GF-D8 (cell line): ENCODE measurements at places on chromosomes 3 and 15.

DNA sequence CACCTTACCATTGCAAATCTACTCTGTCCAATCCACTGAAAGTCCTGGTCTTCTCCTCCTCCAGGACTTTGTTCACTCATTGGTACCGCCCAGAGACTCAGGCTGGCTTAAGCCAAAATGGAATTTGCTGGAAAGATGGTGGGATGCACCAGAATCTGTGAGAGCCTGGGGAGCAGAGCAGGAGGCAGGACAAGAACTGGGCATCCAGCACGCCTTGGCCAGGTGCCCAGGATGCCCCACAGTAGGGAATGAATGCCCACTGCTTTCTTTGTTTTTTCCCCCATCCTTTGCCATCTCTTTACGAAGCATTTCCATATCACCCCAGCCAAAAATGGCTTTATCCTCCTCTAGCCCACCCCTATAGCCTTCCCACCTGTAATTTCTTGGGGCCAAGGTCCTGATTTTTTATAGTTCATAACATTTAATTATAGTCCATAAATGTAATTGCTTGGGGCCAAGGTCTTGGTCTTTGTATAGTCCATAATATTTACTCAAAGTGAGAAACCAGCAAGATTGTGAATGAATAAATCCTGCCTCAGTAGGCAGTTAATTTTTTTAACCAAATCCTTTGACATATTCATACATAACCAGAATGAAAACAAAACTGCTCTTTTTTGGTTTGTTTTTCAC is 23.3 kb upstream of the IREB2 start:
- no peak for DNase-seq

- DNase-seq = no peak
These were observed 94.3 kb downstream of the MITF start for GRCh38 chr3:69833591-69833990.

GRCh38 chr3:26525013-26525412 is 97.6 kb upstream of the LRRC3B start:
- DNase-seq = no peak

GRCh38 chr3:60953351-60953750 is 297.9 kb downstream of the FHIT start:
- no peak for DNase-seq

- DNase-seq = no peak
These were observed 1034.7 kb downstream of the FHIT start for GRCh38 chr3:60216462-60217075.

GRCh38 chr3:75176937-75177336 is 487.2 kb upstream of the FRG2C start:
- no peak for DNase-seq

DNA sequence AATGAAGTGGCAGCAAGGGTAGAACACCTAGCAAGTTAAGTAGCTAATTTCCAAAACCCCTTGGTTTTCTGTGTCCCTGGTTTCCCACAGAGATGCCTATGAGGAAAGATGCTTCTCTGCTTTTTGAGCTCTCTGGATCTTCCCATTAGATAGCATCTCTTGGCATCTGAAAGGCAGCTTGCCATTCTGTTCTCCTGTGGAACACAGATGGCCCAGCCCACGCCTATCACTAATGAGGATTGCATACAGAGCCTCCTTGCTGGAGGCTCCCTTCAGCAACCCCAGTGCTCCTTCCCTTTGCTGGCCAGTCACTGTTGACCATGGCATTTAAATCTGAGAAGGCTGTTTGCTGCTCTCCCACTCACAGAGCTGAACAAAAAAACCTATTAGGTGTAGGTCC is 34.4 kb upstream of the ETV5 start:
- DNase-seq = no peak

GRCh38 chr3:16173283-16174025 is 1.0 kb upstream of the GALNT15 start:
- no peak for DNase-seq

- DNase-seq = no peak
These were observed 413.8 kb upstream of the CCDC54 start for GRCh38 chr3:106963442-106963841.

DNA sequence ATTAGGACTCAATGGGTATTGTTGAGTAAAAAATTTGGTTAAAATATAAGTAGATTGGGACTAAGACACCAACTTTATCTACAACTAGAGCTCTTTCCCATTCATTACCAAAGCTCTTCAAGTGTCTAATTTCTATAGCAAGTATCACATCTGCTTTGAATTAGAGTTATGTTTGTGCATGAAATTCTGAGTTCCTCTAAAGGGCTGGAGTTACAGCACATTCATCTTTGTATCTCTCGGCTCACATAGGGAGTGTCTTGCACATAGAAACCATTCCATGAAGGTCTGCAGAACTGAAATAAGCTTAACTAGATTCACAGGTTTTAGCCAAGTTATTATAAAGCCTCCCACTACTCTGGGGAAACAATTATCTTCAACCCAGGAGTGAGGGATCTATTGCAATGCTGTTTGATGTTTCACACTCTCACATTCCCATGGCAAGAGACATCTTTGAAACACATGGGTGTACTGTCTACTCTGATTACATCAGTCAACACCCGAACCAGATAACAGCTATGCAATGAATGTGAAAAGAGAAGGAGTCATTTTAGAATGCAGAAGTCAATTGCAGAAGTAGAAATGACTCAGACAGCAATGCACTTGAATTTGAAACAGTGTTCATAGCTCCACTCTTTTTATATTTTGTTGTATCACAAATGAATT is 93.1 kb upstream of the KBTBD8 start:
- DNase-seq = no peak

DNA sequence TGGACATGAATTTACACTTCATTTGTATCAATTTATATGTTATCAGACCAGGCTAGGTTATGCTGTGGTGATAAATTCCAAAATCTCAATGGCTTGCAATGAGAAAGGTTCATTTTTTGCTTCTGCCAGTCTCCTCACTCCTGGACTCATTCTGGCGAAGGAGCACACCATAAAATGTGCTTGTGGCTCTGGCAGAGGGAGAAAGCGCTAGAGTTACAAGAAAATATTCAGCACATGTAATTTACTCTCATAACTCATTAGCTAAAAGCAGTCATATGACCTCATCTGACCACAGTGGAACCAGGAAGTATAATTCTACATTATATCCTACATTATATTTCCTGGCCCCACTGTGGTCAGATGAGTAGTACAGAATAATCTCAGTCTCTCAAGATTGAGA is 193.8 kb downstream of the BCHE start:
- DNase-seq = no peak

DNA sequence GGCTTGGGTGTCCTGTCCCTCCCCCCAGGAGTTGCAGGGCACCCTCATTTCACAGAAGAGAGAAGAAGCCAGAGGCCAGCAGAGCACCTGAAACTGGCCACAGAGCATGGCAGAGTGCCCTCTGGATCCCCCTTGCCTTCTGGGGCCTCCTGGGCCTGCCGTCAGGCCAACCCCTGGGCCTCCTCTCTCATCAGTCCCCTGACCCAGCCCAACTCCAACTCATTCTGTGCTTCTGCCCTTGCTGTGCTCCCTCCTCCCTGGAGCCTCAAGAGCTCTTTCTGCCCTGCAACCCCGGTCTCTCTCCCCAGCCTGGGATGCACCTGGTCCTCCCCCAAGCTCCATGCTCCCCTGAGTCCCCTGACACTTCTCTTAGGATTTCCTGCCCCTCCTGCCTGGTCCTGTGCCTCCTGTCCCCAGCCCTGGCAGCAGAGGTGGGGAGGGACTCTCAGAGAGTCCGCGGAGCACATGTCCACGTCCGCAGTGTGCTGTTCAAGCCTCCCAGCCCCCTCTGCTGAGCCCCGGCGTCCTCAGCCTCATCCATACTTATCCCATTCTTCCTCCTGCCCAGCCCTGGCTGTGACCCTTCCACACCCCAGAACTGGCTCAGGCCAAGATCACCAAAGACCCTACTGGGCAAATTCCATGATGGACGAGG is 30.5 kb upstream of the CACNA2D2 start:
- no peak for DNase-seq

DNA sequence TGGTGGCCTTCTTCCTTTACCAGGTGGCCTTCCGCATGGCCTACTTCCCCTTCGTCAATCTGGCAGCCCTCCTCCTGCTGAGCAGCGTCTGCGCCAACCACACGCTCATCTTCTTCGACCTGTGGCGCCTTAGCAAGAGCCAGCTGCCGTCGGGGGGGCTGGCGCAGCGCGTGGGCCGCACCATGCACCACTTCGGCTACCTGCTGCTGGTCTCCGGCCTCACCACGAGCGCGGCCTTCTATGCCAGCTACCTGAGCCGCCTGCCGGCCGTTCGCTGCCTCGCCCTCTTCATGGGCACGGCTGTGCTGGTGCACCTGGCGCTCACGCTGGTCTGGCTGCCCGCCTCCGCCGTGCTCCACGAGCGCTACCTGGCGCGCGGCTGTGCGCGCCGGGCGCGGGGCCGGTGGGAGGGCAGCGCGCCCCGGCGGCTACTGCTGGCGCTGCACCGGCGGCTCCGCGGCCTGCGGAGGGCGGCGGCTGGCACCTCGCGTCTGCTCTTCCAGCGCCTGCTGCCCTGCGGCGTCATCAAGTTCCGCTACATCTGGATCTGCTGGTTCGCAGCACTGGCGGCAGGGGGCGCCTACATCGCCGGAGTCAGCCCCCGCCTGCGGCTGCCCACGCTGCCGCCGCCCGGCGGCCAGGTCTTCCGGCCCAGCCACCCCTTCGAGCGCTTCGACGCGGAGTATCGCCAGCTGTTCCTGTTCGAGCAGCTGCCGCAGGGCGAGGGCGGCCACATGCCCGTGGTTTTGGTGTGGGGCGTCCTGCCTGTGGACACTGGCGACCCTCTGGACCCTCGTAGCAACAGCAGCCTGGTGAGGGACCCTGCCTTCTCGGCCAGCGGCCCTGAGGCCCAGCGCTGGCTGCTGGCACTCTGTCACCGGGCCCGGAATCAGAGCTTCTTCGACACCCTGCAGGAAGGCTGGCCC is 9.9 kb downstream of the DISP2 start:
- DNase-seq = peak; percentile 60

DNA sequence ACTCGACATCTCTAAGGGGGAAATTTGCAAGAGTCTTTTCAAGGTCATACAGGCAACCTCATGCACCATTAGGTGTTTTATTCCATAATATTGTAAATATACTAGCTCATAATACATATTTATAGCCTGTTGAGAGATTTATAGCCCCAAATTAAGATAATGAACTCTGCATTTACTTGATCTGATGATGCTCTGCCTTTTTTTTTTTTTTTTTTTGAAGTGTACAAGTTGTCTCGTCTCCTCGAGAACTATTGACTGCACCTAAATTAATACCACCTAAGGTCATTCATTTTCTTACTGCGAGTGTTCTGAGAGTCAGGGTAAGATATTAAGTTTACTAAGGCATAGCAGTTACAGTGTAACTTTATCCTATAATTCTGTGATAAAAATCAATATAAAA is 6.1 kb downstream of the CHRNA5 start:
- no peak for DNase-seq

GRCh38 chr3:22555753-22556435 is 647.2 kb upstream of the UBE2E2 start:
- DNase-seq = no peak

GRCh38 chr15:81273200-81273599 is 50.7 kb downstream of the STARD5 start:
- no peak for DNase-seq

DNA sequence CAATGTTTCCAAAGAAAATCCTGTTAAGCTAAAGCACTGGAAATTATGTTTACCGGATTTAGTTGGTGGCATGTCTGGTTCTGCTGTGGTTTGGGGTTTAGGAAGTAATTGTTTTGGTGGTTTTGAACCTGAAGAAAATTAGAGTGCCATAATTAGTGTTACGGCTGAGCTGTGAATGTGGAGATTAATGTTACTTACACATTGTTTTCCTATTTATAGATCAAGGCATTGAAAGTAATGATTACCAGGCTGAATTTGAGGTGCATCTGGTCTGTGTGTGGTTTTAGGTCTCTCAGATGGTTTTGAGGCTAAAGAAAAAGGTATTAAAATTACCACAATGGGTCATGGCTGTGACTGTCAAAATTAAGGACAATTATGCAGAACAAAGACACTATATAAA is 128.9 kb downstream of the TFG start:
- DNase-seq = no peak

- DNase-seq = no peak
These were observed 227.2 kb downstream of the ADAMTS17 start for GRCh38 chr15:100114571-100114970.

GRCh38 chr3:157408499-157409149 is 28.0 kb upstream of the PTX3 start:
- no peak for DNase-seq

GRCh38 chr3:38567498-38567897 is 71.4 kb downstream of the EXOG start:
- DNase-seq = no peak

DNA sequence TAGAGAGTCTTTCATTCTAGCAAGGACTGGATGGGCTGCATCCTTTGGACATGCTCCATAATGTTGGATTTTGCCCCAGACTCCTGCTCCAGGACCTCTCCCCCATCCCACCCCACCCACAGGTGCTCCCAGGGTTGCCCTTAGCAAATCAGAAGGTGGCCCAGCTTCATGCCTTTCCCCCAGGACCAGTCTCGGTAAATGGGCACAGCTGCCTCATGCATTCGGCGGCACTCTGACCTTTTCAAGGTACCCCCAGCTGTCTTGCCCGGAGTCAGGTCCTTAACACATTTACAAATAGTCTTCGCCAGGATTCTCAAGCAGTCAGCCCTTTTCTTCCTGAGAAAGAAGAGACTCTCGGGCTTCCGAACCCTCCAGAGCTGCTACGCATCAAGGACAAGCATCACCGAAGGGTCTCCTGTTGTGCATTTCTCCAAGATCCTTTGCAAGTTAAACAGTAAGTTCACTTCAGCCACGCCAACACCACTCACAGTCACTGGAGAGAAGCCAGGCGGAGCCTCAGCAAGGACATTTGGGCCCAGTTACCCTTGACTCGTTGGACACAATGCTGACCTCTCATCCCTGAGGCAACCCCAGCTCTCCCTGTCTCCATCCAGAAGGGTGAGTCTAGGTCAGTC is 287.8 kb downstream of the FAM43A start:
- DNase-seq = no peak

GRCh38 chr3:4496087-4496452 is 2.9 kb downstream of the ITPR1 start:
- DNase-seq = no peak

- no peak for DNase-seq
These were observed 1.3 kb upstream of the SPTSSB start for GRCh38 chr3:161372321-161373260.

DNA sequence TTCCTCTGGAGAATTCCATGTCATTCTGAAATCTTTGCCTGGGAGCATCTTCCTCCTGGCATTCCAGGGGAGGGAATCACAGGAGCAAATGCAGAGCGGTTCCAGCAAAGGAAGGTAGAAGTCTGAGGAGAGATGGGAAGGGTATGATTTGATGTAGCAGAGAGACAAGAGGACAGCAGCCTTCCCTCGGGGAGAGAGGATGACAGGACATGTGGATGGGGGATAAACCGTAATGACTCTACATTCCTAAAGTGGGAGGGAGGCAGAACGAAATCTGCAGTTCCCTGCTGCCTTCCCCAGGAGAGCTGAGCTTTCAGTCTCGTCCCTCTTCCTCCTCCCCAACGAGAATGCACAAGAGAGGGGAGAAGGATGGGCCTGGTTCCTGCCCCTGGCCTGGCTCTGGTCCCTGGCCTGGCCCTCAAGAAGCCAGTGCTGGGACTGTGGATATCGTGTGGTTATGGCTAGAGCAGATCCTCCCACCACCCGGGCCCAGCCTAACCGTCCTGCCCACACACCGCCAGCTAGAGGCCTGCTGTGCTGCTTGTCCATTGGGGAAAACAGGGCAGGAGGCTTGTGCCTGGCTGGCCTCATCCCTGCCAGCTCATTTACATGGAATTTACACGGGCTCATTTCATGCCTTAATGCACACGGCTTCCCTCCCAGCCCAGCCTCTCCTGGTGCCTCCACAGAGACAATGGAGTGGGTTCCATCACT is 26.6 kb downstream of the SEMA7A start:
- no peak for DNase-seq

- DNase-seq = no peak
These were observed 227.2 kb downstream of the ADAMTSL3 start for GRCh38 chr15:83881156-83881555.
